Activated CD4-positive, alpha-beta T cell treated with anti-CD3 and anti-CD28 coated beads, Interleukin-2, amount 50 U/mL, for 4 hours (primary cell): ENCODE measurements at places on chromosomes 3 and 15.
A peak's percentile ranks its signal among the peaks of the same experiment; 100 is the strongest.

- DNase-seq = no peak
Measured at GRCh38 chr3:180409170-180409569, 192.8 kb upstream of the TTC14 start.

DNA sequence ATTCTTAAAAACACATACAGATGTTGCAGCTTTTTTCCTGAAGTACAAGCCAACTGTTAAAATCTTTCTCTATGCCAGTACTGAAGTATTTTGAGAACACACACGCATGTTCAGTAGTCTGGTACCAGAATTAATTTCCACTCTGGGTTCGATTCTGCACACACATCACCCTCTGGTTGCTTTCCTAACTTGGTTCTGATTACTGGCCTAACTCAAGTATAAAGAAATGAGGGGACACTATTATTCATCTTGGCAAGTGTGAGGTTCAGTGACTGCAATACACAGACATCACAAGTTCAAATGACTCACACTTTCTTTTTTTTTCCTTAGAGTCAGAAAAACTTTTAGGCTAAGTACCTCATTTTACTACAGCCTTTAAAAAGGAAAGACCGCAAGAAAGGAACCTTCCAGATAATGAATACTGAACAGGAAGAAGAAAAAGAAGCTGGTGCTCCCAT lies 37.4 kb upstream of the LDHAL6B start:
- no peak for DNase-seq

DNA sequence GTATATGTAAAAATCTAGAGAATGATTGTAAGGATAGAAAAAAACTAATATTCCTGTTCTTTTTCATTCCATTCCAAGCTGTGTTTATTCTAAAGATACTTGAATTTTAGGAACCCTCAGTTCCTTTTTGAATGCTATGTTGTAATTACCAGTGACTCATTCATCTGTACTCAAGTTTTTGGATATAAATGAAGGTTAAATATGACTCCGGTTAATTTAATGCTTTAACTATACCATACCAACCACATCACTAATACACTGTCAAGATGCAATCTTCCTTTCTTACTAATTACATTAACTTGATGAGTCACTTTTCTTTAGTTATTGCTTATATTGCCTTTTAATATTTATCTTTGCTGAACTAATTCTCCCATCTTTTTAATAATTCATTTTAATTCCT lies 68.8 kb upstream of the ZNF148 start:
- DNase-seq = no peak

DNA sequence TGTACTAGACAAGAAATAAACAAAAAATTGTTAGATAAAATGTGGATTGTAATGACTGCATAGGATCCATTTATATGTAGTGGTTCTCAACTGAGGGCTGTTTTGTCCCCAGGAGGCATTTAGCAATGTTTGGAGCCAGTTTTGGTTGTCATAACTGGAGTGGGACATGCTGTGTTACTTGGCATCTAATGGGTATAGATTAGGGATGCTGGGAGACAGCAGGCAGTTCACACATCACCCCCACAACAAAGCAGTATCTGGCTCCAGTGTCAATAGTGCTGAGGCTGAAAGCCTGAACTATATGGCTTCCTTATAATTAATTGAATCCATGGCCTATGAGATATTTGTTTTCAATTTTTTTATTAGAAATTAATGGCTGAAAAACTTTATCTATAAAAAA lies 72.0 kb upstream of the SAMMSON start:
- no peak for DNase-seq

DNA sequence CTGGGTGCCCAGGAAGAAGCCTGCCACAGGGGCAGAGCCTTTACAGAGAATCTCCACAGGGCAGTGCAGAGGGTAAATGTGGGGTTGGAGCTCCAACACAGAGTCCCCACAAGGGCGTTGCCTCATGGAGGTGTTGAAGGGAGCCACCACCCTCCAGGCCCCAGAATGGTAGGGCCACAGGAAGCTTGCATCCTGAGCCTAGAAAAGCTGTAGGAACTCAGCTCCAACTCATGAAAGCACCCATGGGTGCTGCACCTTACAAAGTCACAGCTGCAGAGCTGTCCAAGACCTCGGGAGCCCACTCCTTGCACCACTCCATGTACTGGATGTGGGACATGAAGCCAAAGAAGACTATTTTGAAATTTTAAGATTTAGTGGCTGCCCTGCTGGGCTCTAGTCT lies 73.3 kb upstream of the KCNH8 start:
- DNase-seq = no peak

GRCh38 chr3:155604126-155604525 lies 140.7 kb downstream of the PLCH1 start:
- DNase-seq = no peak

- DNase-seq = no peak
Measured at GRCh38 chr3:122112754-122113153, 57.6 kb downstream of the CD86 start.

DNA sequence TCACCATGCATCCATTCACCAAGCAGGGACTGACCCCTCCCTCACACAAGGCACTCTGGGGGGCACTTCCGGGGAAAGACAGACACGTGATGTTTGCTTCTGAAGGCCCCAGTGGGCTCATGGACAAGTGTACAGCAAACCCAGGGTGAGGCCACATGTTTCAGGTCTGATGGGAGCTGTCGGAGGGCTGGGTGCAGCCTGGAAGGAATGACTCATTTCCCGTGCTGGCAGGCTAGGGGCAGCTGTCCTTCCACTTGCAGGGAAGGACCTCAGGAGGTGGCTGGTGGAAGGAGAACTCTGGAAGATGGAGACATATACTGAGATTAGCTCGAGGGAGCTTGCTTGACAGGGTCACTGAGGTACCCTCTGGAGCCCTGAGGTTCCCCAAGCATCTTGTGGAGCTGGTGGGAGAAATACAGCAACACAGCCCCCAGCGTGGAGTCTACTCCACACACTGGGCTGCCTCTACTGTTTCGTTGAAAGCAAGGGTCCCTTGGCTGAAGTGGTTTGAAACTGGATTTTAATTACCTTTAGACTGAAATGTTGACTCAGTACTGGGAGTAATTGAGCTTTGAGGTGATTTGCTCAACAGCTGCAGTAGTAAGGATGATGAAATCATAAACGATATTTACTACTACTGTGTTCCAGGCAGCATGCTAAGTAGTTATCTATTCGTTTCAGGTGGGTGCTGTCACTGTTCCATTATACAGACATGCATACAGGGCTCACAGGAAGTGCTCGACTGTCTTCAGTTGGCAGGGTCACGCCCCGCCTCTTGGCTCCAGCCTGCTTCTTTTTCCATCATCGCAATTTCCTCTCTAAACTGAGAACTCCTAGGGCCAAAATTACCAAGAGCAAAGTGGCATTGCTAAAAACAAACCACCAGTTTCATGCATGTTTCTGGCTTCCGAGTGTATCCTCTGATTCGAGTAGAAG lies 230.4 kb downstream of the ADAMTS17 start:
- DNase-seq = peak; percentile 6

GRCh38 chr3:72976281-72976741 lies 20.3 kb upstream of the PPP4R2 start:
- DNase-seq = no peak

DNA sequence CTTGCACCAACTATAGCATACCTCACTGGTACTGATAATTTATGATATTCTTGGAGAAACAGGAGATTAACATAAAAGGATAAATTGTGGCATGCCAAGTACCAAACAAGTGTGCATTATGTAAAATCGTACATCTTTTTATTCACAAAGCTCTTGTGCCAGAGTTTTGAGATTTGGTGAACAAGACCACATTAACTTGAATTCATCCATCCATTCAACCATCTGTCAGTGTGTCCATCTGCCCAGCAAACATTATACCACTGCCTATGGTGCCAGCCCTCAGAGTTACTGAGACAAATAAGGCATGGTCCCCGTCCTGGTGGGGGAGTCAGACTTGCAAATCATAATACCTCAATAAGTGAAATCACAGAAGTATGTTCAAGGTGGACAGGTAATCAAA lies 17.0 kb upstream of the NEO1 start:
- no peak for DNase-seq
